ENCODE measurements at places on chromosomes 2 and 18.

- DNase-seq: no peak
Observed at GRCh38 chr2:60336442-60337141, 216.9 kb downstream of the BCL11A start.

DNA sequence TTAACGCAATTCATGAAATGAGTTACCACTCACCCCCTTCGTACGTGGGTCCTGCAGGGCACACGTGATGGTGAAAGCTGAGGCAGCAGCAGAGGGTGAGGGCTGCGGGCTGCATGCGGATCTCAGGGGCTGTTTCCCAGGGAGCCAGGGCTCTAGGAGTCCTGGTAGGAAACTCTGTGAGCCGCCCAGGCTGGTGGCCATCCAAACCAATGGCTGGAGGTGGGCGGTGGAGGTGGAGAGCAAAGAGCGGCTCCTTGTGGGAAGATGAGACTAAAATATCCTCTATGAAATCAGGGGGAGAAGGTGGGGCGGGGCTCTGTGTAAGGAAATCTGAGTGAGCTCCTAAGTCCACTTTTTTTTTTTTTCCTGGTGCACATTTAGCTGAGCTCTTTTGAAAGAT is 120.1 kb upstream of the SLC1A4 start:
- DNase-seq: peak; percentile 28

GRCh38 chr2:238861766-238862315 is 14.0 kb downstream of the TWIST2 start:
- DNase-seq: no peak

- DNase-seq: peak; percentile 22
Observed at GRCh38 chr18:2627821-2628276, 27.7 kb upstream of the SMCHD1 start.

DNA sequence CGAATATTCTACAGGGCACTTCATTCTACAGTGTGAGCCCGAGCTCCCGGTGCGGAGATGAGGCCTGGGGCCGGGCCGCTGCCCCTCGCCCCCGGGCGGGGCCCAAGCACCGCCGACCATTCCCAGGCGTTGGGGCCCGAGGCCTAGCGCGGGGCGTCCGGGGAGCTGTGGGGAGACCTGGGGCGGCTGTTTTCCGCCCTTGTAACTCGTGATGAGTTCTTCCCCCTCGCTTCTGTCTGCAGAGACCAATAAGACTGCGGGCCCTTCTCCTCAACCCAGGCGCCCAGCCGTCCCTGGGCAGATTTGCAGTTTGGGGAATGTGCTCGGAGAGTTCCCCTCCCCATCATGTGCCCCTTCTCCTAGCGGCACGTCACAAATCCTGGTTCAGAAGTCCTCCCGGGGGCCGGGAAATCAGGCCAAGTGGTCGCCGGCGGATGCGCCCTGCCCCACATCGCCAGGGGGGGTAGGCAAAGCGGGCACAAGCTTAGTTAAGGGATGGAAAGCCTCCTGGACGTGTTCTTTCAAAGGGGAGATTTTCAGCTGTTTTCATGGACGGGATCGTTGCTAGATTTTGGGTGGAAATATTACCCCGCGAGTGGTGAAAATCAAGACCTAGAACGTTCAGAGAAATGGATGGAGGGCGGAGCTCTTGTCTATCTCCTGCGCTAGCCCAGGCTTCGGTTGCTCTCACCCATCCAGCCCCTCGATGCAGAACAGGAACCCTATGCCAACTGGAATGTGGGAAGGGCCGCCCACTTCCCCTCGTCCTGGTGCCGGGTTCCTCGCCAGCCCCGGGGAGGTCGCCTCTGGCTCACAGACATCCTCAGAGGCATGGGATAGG is 18.8 kb upstream of the HAAO start:
- peak; percentile 49 for DNase-seq

- DNase-seq: no peak
Observed at GRCh38 chr18:58015065-58015780, 28.8 kb upstream of the NEDD4L start.

GRCh38 chr18:59148192-59148591 is 8.5 kb downstream of the SEC11C start:
- DNase-seq: no peak

- no peak for DNase-seq
Observed at GRCh38 chr2:18546567-18546966, 13.9 kb downstream of the RDH14 start.
